ENCODE measurements at places on chromosomes 5 and 9. TPM values are rescaled to one million over a fixed set of nuclear protein-coding genes. Genes with fewer than 3 reads are reported as not detected.
A peak's percentile ranks its signal among the peaks of the same experiment; 100 is the strongest.

DNA sequence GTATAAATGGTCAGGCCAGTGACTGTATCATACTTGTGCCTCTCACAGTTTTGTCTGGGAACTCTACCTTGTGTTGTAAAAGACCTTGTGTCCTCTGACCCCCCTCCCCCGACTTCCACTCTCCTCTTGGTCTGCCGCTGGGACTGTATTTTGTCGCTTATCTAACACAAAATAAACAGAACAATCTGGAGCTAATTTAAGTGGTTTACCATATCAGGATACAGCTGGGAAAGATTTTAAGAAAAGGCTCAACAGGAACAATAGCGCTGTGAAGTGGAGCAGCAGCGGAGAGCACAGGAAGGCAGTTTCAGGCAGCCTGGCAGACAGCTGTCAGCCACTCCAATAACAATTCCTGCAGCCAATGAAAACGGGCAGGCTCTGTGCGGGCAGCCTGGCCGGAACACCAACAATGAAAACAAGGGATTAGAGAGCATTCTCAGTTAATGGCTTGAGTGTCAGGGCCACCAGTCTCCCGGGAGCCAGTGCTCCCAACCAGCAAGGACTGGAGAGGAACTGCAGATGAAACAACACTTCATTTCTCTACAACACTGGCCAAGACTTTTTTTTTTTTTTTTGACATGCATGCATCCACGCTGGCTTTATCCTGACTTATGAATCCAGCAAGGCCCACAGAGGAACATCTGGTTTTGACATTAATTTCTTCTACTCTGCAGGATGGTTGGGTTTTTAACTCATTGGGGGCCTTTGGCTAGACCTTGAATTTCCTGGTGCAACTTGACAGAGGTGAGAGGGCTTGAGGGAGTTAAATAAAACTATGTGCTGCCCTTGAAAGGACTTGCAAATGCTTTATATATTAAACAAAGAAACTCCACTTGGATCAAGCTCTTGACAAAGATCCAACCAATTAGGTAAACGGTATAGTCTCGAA is 76.7 kb downstream of the ARSB start:
- DNase-seq = no peak

GRCh38 chr5:454936-455335 is 12.0 kb downstream of the EXOC3 start:
- DNase-seq = peak; percentile 39

DNA sequence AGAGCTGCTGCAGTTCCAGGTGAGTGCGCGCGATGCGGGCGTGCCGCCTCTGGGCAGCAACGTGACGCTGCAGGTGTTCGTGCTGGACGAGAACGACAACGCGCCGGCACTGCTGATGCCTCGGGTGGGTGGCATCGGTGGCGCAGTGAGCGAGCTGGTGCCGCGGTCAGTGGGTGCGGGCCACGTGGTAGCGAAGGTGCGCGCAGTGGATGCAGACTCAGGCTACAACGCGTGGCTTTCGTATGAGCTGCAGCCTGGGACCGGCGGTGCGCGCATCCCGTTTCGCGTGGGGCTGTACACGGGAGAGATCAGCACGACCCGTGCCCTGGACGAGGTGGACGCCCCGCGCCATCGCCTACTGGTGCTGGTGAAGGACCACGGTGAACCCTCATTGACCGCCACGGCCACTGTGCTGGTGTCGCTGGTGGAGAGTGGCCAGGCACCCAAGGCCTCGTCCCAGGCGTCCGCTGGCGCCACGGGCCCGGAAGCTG is 2.0 kb downstream of the PCDHA3 start:
- peak; percentile 43 for DNase-seq

DNA sequence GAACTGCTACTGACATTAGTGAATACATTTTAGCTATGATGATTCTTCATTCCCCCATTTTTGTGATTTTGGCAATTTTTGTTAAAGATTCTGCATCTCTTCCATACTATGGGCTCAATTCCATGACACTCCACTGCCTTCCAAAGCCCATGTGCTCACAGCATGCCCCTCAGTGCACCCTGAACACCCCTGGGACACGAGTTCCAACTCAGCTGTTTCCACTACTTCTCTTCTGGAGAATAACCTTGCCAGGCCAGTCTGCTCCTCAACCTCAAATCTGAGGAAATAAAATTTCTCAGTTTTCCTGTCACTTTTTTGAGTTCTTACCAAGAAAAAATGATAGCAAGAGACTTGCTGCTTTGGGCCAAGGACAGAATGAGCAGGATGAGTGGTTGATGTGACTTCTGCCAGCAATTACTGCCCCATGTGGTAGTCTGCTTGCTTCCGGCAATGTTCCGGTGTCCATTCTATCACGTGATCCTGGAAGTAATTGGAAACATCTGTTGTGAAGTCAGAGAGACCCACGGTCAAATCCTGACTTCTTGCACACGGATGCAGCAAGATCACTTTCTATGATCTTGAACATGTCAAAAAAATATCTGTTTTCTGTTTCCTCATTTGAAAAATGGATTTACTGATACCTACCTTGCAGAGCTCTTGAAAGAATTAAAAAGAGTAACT is 58.3 kb downstream of the EGFLAM start:
- no peak for DNase-seq

- no peak for DNase-seq
Observed at GRCh38 chr5:10490927-10491672, 49.4 kb downstream of the ROPN1L start.

DNA sequence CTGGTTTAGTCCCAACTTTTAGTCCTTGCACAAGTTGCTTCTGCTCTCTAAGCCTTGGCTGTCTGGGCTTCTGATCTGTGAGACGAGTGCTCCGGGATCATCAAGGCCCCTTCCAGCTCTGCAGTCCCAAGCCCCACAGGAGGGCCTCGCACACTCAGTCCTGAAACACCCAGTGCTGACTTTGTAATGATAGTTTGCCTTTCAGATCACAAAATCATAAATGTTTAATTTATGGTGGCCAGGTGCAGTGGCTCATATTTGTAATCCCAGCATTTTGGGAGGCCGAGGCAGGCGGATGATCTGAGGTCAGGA is 95.9 kb upstream of the SLC25A48 start:
- DNase-seq = no peak

GRCh38 chr9:91102269-91102668 is 259.4 kb downstream of the AUH start:
- DNase-seq = no peak

- peak; percentile 74 for DNase-seq
Observed at GRCh38 chr5:172104021-172104420, 84.0 kb downstream of the STK10 start.

GRCh38 chr5:123455640-123456039 is 32.4 kb upstream of the CEP120 start:
- no peak for DNase-seq

DNA sequence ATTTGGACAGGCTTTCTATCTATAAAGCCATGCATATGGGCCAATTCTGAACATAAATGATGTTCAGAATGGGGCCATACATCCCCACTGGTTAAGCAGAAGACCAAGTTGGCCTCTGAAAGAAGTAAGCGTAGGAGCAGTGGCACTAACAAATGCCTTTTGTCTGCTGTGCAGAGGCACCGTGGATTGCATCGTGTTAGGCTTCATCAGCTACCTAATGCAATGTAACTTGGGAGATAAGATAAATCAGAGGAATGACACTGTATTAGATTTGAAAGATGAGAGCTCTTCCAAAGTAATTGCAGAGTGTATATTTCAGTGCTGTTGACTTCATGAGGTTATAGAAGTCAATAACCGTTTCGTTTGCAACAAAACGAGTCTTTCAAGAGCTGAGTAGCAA is 148.1 kb downstream of the PARP8 start:
- no peak for DNase-seq

The SPATA31A1 gene
- total RNA-seq = not detected

The EPB41L4B gene
- total RNA-seq = 32.3 TPM

The GTF3C5 gene
- total RNA-seq = 27.5 TPM

The SMIM27 gene
- 3.2 TPM for total RNA-seq

The HMMR gene
- 1.0 TPM for total RNA-seq

The BHMT2 gene
- 392 TPM for total RNA-seq

The RASEF gene
- 1.7 TPM for total RNA-seq

Data from right lobe of liver (tissue), 6 donors.